ENCODE measurements at places on chromosomes 3 and 15.

- peak; percentile 75 for DNase-seq
- H3K4me3 ChIP-seq = peak overlapping the region; percentile 82
- H3K27ac ChIP-seq = peak overlapping the region; percentile 69
- peaks cover 37% of the 10 kb centered on the region for H3K4me1 ChIP-seq
- H3K36me3 ChIP-seq = peaks cover 20% of the 10 kb centered on the region
Observed at GRCh38 chr15:56919031-56919608, 676 bp downstream of the TCF12 start.

- peaks cover 8% of the 10 kb centered on the region for H3K4me1 ChIP-seq
- peaks cover 31% of the 10 kb centered on the region for H3K36me3 ChIP-seq
- H3K4me3 ChIP-seq = no peak overlapping the region
- no peaks in the 10 kb centered on the region for H3K27me3 ChIP-seq
Observed at GRCh38 chr3:158167737-158168557, 58.1 kb downstream of the RSRC1 start.

DNA sequence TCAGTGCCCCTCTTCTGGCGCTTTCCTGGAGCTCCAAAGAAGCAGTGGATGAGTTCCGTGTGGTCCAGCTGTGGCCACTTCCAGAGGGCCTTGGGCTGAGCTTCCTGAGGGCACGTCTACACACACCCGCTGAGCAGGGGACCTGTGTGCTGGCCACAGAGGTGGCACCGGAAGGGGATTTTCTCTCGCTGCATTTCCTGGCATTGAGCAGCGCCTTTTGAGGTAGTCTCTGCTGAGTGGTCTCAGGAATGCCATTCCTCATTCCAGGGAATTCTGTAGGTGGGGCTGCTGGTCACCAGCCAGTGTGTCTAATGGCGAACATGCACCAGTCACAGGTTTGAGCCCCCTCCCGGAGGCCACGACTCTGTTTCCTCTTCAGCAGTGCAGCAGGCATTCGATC lies 48.1 kb downstream of the AMOTL2 start:
- H3K27me3 ChIP-seq = peaks cover 8% of the 10 kb centered on the region
- H3K4me3 ChIP-seq = no peak overlapping the region
- H3K4me1 ChIP-seq = no peaks in the 10 kb centered on the region

DNA sequence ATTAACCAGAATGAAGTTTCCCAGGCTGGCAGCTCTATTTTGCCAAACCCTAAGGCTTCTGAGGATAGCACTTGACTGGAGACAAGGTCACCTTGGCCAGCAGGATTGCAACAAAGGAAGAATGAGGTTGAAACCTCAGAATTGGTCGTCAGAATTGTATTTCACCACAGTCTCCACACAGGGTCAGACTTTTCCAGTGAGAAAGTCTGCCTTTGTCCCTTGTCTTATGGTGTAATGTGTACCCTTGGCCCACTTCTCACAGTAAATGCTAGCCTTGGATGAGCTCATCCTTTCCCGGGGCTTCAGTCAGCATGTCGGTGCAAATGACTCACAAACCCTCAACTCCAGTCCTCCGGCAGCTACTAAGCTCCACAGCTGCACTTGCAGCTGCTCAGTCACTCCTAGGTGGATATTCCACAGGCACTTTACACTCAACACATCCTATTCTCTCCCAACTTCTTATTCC lies 19.7 kb downstream of the SSR3 start:
- DNase-seq = peak; percentile 58
- no peaks in the 10 kb centered on the region for H3K27me3 ChIP-seq
- H3K4me3 ChIP-seq = no peak overlapping the region
- H3K27ac ChIP-seq = no peak overlapping the region
- H3K4me1 ChIP-seq = peaks cover 7% of the 10 kb centered on the region

DNA sequence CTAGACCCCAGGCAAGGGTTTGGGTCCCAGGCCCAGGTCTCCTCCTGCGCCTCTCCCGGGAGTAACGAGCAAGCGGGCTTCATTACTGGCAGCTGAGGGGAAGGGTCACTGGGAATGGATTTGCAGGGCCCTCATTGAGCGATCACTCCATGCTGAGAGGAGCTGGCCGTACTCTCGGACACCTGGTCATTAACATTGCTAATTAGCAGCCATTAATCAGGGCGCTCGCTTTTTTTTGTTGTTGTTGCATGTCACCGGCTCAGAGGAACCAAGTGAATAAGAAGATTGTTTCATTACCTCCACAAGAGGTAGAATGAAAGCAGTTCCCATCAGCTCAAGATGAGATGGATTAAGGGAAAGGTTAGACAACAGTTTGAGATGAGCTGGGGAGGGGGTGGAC lies 293.0 kb upstream of the ATP11B start:
- DNase-seq = no peak
- no peaks in the 10 kb centered on the region for H3K4me1 ChIP-seq
- no peak overlapping the region for H3K27ac ChIP-seq
- H3K27me3 ChIP-seq = peaks cover 6% of the 10 kb centered on the region
- H3K36me3 ChIP-seq = no peaks in the 10 kb centered on the region
- no peak overlapping the region for H3K4me3 ChIP-seq

DNA sequence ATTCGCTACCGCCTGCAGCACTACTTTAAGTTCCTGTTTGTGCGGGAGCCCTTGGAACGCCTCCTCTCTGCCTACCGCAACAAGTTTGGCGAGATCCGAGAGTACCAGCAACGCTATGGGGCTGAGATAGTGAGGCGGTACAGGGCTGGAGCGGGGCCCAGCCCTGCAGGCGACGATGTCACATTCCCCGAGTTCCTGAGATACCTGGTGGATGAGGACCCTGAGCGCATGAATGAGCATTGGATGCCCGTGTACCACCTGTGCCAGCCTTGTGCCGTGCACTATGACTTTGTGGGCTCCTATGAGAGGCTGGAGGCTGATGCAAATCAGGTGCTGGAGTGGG lies 995 bp downstream of the CHST14 start:
- H3K27ac ChIP-seq = peak overlapping the region; percentile 74
- no peaks in the 10 kb centered on the region for H3K27me3 ChIP-seq
- peak overlapping the region; percentile 76 for H3K4me3 ChIP-seq
- H3K36me3 ChIP-seq = no peaks in the 10 kb centered on the region
- DNase-seq = peak; percentile 42

DNA sequence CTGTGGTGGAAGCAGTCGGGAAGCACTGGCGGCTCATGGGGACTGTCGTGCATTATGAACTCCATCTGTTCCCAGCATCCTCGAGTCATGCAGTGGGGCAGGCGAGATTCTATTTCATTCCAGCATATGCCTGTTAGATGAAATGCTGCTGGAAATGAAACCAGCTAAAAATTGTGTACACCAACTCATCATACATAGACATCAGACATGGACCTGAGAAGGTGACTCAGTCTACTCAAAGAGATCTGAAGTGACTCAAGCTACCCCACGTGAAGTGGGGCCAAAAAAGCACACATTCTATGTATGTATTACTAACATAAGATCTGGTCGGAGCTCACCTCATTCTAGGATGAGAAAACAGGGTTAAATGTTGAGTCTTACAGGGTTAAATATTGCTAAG lies 47.5 kb upstream of the FAM98B start:
- H3K36me3 ChIP-seq = no peaks in the 10 kb centered on the region
- H3K4me3 ChIP-seq = no peak overlapping the region
- peak; percentile 4 for DNase-seq
- peaks cover 14% of the 10 kb centered on the region for H3K27me3 ChIP-seq

DNA sequence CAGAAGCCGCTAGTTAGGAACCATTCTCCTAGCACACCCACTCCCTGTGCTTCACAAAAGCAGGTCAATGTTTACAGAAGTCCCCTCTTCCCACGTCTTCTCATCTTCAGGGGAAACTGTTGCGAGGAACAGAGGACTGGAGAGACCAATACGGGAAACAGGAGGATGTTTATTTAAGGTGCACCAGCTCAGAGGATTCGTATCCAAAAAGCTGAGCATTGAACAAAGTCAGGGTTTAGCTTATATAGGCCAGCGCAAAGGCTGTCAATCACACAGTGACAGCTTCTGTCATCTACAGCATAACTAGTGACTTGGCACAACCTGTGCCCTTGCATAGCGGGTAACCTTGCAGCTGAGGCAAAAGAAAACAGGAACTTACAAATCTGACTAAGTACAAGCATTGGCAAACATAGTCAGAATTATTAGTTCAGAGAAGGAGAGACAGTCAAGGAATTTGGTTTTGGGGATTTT lies 61.3 kb downstream of the ZDHHC19 start:
- H3K4me3 ChIP-seq = no peak overlapping the region
- no peak overlapping the region for H3K27ac ChIP-seq
- no peaks in the 10 kb centered on the region for H3K36me3 ChIP-seq
- no peaks in the 10 kb centered on the region for H3K27me3 ChIP-seq

All from activated CD4-positive, alpha-beta T cell treated with anti-CD3 and anti-CD28 coated beads for 36 hours (primary cell).